ENCODE measurements at places on chromosomes 11 and 22.

DNA sequence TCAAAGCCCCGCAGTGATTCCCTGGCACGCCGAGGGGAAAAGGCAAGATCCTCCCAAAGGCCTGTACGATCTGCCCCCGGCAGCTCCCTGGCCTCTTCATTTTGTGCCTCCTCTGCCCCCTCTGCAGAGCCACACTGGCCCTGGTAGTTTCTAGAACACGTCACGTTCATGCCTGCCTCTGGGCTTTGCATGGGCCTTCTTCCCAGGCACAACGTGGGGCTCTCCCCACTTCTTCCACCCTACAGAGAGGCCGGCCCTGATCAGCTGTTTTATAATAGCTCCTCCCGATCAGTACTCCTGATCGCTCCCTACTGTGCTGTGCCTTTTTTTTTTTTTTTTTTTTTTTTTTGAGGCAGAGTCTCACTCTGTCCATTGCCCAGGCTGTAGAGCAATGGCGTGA lies 78.4 kb downstream of the PTPRJ start:
- DNase-seq, result no peak

DNA sequence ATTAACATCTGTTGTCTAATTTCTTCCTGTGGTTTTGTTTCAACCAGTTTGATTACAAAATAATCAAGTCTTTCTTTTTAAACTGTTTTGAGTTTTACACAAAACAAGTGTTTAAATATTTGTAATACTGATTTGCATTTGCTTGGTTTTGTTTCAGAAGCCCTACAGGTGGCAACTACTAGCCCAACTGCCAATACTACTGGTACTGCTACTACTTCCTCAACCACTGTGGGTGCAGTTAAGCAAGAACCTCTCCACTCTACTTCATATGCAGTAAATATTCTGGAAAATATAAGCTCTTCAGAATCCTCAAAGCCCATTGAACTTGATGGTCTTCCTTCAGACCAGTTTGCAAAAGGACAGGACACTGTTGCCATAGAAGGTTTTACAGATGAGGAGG lies 61.1 kb downstream of the QSER1 start:
- no peak for DNase-seq

DNA sequence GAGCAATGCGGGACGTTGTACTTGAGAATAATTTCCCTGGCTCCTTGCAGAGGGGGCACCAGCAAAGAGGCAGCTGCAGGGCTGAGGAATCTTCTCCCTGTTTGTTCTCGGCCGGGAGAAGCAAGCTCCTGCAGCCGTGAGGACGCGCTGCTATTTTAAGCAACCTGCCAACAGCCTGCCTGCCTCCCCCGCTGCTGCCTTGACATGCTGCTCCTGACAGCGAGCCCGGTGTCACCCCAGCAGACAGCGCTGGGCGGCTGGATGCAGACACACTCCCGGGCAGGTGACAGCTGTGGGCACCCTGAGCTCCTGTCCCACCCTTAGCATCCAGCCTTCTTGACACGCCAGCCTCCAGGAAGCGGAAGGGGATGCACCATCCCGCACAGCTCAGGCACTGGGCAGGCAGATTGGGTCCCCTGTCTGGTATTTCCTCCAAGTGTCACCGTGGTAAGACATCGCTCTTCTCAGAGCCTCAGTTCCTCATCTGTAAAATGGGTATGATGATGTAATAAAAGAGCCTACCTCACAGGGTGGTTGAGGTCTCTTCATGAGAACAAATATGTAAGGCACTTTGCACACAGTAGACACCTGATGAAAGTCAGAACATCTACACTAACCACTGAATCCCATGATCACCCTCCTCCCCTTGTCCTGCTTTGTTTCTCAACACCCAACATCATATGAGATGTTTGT lies 530.6 kb downstream of the MN1 start:
- DNase-seq, result no peak

DNA sequence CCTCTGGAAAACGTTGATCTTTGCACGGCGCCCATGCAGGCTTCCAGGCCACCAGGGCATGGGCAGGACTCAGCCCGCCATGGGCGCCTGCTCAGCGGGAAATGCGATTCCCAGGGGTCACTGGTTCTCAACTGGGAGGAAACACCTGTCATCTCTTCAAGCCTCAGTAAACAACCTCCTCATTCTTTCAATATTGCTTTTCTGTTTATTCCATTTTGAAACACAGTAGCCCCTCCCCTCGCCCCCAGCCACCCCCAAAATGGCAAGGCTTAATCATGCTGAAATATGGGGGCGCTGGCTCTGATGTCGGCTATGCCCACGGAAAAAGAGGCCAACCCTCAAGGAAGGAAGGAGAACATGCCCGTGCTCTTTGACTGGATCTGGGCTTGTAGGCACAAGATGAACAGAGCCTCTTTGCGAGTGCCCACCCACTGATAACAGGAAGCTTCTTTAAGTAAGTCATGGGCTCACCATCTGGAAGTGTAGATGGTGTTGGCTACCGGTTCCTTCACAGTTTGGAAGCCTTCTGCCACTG lies 594 bp upstream of the POU2AF1 start:
- no peak for DNase-seq

DNA sequence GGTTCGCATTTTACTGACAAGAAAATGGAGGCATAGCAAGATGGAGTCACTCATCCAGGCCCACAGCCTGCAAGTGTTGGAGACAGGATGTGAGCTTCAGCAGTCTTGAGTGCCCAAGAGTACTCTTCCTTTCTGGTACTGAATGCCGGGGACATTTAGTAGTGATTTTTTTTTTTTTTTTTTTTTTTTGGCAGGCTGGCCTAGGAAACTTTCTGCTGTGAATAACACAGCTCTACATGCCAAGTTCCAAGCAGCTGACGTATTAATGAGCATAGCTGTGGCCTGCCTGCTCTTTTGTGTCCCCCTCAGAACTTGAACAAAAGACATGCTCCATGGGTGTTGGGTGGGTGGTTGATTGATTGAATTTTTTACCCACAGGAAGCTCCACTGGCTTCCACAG lies 195.5 kb upstream of the CADM1 start:
- no peak for DNase-seq

GRCh38 chr11:123578778-123579481 lies 75.5 kb downstream of the SCN3B start:
- no peak for DNase-seq

DNA sequence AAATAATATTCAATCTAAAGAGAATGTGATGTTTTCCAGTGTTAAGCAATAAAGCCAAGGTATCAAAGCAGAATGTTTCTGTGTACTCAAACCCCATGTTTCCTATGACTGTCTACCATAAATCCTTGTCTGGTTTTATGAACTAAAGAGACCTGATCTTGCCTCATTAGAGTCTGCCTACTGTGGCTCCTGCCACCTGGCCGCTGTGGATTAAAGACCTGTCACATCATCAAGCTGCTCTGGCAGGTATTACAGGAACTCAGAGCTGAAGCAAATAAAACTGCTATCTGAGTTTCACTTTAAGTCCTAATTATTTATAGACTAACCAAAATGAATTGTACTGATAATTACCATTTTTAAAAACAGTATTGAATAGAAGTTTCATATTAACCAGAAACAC lies 207.8 kb upstream of the CCDC90B start:
- no peak for DNase-seq

DNA sequence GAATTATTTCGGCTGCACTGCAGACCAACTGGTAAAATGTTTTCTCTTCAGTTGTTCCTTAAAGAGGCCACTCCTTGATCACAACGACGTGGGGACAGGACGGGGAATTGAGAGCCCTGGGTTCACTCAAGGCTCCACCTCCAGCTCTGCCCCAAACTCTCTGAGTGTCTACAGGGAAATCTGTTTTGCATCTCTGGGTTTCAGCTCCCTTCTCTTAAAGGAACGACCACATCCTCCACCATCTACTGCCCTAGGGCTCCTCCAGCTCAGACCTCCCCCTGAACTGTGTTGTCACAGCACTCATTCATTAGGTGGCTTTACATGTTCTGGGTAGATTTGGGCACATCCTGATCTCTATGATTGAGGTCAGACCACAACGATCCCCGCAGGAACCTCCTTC lies 5.1 kb upstream of the PPFIA1 start:
- DNase-seq, result no peak

- no peak for DNase-seq
These were observed 15.6 kb upstream of the WDR74 start for GRCh38 chr11:62854825-62855570.

DNA sequence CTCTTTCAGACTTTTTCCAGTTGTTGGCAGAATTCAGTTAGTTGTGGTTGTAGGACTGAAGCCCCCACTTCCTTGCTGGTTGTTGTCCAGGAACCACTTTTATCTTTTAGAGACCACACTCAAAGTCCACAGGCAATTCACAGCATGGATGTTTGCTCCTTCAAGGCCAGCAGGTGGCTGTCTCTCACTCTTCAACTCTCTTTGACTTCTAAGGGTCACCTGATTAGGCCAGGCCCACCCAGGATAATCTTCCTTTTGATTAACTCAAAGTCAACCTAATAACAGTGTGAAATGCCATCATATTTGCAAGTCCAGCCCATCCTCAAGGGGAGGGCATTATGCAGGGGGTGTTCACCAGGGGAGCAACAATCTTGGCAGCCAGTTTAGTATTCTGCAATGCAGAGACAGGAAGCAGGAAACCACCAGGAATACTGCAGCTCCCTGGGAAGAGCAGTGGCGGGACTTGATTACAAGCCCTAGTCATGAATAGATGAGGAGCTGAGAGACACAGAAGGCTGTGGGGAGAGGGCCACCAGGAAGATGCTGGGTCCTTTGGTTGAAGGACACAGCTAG lies 52.4 kb downstream of the LRRC74B start:
- DNase-seq, result no peak

- no peak for DNase-seq
These were observed 214.6 kb downstream of the NTM start for GRCh38 chr11:131584785-131585592.

- DNase-seq, result no peak
These were observed 41.7 kb upstream of the ADA2 start for GRCh38 chr22:17260950-17261349.

- no peak for DNase-seq
These were observed 32.3 kb downstream of the PDHX start for GRCh38 chr11:34948696-34949095.

DNA sequence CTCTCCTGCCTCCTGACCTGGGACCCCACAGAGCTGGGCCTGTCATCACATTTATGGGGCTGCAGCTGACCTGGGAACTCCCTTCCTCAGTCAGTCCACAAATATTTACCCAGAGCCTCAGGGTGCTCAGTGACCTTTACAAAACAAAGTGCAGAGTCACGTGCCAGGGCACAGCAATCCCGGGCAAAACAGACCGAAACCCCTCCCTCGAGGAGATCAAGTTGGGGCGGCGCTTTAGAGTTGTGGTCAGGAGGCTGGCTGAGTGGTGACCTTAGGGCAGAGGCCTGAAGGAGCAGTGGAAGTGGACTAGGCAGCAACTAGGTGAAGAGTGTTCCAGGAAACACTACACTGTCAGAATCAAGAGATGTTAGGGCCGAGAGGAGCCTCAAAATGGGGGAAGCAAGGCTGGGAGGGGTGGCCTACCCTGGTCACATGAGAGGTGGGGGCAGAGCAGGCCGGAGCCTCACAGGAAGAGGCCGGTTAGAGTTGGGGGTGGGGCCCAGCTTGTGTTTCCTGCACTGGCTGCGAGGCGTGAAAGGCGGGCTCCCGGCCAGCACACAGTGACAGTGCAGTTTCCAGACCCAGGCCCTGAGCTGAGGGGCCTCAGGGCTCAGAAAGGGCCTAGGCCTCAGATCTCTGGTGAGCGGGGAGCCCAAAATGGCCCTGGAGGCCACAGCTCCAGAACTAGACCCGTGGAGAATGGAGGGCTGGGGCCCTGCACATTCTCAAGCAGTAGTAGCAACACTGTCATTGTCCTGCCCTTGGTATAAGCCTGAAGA lies 3.7 kb upstream of the NEAT1 start:
- peak; percentile 87 for DNase-seq

DNA sequence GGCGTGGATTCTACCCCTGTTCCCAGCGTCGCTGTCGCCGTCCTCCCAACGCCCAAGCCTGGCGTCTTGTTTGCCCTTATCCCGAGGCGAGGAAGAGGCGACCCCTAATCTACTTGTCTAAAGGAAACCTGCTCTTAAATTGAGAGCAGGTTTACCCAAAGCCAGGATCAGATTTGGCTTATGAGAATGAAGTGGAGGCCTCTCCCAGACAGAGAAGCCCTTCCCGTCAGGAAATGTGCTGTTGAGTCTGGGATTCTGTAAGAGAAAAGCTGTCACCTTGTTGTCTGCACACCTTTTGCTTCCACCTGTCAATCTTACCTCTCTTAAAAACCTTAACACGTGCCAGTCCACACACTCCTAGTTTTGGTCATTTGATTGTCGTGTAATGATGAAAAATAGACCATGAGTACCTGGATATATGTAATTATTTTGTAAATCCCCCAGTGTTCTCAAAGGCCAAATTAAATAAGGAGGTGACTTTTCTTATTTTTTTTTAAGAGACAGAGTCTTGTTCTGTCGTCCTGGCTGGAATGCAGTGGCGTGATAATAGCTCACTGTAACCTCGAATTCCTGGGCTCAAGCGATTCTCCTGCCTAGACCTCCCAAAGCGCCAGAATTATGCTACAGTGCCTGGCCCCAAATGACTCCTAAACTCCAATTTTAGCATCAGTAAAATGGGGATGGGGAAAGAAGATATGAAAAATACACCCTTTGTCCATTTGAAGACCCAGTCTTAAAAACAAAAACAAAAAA lies 627 bp downstream of the GTF2H1 start:
- DNase-seq, result no peak

- no peak for DNase-seq
These were observed 29.7 kb upstream of the EMSY start for GRCh38 chr11:76415073-76415472.

DNA sequence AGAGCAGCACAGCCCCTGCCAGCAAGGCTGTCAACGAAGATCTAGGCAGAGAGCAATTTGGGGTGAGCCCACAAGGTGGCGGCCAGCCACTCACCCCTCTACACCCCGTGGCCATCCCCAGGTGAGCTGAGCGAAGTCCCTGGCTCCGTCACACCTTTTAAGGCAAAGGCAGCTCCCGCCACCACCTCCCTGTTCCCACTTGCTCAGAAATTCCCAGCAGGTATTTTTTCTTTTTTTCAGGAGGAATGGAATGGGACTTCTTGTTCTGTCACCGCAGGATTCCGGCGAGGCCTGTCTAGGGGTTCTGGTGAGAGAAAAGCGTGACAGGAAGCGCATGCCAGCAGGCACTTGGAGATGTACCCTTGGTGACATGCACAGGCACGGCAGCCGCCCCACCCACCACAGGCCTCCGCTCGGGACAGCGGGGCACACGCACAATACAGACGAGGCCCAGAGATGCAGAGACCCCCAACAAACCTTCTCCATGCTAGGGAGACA lies 10.0 kb downstream of the RPL3 start:
- no peak for DNase-seq

GRCh38 chr22:41284465-41284864 lies 1.5 kb downstream of the RANGAP1 start:
- DNase-seq, result no peak
